ENCODE measurements at places on chromosomes 1 and 21.

- peak; percentile 4 for DNase-seq
These were observed 99.1 kb downstream of the MT1HL1 start for GRCh38 chr1:236904892-236905741.

- no peak for DNase-seq
These were observed 235.2 kb downstream of the DISC1 start for GRCh38 chr1:231861541-231862481.

GRCh38 chr1:53559854-53560580, 100.8 kb downstream of the DMRTB1 start:
- DNase-seq = no peak

GRCh38 chr1:89179343-89179742, 3.5 kb upstream of the GBP7 start:
- DNase-seq = no peak

DNA sequence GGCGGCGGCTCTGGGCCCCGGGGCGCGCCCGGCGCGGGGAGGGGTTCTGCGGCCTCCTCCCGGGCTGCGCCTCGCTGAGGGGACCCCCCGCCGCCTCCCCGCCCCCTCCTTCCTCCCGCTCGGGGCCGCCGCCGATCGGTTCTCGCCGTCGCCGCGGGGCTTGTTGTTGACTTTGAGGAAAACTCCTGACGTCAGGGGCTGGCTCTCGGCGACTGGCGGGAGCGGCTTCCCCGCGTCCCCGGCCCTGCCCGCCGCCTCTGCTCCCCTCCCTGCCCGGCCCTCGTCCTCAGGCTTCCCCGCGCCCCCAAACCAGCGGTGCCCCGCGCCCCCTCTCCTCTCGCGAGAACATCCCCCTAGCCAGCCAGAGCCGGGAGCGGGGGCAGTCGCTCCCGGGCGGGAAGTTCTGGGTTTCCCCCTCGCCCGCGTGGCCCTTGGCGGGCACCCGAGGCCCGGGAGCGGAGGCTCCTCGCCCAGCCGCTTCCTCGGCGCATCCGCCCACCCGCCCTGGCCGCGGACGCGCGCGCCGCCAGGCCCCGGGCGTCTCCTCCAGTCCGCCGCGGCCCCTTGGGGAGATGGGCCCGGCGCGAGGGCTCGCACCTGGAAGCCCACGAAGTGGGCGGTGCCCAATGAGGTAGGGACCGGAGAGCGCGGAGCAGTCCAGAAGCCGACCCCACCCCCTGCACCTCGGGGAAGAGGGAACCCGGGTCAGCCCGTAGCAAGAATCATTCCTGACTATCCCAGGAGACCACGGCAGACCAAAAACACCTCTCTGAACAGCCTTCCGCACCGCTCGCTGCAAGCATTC, 611 bp upstream of the AKT3 start:
- peak; percentile 29 for DNase-seq

GRCh38 chr1:2391931-2392509, 379 bp downstream of the RER1 start:
- DNase-seq = no peak

DNA sequence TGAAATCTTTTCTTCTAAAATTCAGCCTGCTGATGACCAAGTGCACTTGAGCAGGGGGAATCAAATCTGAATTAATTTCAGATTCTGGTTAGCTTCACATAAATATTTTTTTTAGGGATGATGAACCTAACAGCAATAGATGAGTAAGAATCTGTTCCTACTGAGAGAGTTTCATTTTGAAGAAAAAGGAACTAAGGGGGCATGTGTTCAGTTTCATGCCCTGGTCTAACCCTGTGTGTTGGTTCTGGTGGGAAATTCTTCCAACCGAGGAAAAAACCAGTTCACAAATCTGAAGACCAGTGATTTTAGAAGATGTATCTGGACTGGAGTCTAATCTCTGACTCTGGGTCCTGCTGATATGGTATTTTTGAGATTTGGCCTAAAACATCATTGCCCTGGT, 13.7 kb downstream of the SELL start:
- DNase-seq = no peak

DNA sequence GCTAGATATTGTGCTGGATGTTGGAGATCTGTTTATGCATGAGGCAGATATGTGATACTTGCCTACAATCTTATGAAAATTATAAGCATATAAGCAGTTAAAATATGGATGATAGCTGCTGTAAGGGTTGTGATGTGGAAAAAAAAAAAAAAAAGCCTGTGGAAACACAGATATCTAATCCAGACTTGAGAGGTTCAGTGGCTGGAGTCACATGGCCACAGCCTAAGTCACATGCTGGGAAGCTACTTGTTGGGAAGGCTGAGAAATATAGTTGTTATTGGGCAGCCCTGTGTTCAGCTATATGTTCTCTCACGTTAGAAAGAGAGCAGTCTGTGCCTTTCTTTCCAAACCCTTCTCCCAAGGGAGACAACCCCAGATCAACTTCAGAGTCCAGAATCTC, 15.1 kb downstream of the RAVER2 start:
- no peak for DNase-seq

- DNase-seq = no peak
These were observed 79.6 kb downstream of the ATP1B1 start for GRCh38 chr1:169186106-169186505.

DNA sequence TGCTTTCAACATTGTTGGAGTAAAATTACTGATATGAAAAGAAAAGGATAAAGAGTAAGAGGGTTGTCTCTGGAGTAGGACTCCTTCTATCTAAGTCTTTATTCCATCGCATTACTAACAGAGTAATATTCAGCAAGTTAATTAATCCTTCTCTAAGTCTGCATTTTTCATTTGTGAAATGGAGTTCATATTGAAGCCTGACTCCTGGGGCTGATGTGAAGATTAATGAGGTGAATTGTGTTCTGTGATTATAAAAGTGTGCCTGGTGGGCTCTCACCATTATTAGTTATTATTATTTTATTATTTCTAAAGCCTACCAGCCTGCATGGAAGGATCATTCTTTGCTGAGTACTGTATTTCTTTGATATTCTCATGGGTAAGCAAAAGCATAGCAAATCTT, 1096.7 kb downstream of the KCNT2 start:
- DNase-seq = no peak

GRCh38 chr1:18583326-18583941, 47.2 kb upstream of the PAX7 start:
- no peak for DNase-seq

- no peak for DNase-seq
These were observed 210.8 kb downstream of the APP start for GRCh38 chr21:25959799-25960198.

GRCh38 chr1:13807209-13807608, 107.2 kb downstream of the PRDM2 start:
- DNase-seq = no peak

GRCh38 chr1:52281518-52281917, 84.5 kb downstream of the CC2D1B start:
- DNase-seq = no peak

DNA sequence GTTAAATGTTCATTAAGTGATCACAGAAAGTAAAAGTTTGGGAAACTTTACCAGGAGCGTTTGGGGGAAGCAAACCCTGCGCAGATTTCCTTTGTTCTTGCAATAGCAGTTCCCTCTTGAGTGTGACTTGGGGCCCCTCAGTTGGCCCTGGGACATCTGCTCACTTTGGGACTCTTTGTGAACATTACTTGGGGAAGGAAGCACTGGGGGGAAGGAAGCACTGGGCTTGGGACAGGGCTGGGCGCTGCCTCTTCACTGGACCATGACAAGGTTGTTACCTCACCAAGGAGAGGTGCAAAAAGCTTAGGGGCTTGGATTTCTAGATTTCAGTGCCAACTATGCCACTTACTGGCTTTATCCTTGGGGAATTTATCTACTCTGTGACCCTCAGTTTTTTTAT, 63.5 kb downstream of the ETS2 start:
- no peak for DNase-seq

GRCh38 chr1:244052728-244053312, 1.7 kb downstream of the ZBTB18 start:
- DNase-seq = no peak

Data from AG09319 (cell line).